ENCODE measurements at places on chromosomes 6 and 20. TPM values are rescaled to one million over a fixed set of nuclear protein-coding genes. Genes with fewer than 3 reads are reported as not detected.

DNA sequence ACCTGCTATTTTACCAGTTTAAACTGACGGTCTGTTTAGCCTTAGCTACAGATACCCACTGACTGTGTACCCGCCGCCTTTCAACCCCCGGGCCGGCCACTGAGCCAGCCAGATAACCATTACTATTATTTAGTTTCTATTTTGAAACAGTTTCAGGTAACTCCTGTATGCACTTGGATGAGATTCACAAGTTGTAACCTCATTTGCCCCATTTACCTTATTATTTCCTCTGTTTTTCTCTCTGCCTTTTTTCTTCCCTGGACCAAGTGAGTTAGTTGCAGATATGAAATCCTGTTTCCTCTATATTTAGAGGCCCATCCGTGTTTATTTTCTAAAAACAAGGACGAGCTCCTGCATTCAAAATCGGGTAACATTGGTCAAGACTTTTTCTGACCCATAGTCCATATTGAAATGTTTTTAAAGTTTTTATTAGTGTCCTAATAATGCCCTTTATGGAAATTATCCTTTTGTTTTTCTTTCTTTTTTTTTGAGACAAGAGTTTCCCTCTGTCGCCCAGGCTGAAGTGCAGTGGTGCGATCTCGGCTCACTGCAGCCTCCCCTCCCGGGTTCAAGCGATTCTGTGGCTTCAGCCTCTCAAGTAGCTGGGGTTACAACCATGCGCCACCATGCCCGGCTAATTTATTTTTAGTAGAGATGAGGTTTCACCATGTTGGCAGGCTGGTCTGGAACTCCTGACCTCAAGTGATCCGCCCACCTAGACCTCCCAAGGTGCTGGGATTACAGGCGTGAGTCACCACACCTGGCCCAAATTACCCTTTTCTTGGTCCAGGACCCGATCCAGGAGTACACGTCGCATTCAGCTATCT is 767 bp downstream of the AP5S1 start:
- no peak for DNase-seq

GRCh38 chr6:36759148-36759759 is 61.6 kb downstream of the RAB44 start:
- peak; percentile 95 for DNase-seq

DNA sequence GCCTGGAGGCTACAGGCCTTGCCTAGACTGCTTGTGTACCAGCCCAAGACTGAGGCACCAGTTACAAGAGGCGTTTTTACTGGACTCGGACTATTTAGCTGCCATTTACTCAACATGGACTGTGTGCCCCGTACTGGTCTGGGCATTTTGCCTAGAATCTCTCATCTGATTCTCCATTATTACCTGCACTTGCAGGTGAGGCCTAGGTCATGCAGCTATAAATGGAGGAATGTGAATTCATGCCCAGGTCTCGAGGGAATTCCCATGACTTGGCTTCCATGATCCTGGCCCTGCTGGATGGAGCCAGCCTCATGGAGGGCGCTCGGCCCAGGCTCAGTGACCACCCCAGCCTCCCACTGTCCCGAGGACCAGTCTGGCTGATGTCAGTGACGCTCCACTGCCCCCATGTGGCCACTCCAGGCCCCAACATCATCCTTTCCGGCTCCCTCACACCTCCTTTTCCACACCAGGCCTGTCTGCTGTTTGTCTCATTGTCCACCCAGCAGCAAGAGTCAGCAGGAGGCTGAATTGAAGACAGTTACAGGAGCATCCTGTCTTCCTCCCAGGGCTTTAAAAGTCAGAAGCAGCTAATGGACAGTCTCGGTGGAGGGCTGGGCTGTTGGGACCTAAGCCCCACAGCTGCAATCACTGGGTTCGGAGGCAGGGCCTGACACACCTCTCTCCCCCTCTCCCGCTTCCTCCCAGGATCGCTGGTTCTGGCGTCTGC is 8.7 kb downstream of the MMP24OS start:
- DNase-seq: peak; percentile 91

DNA sequence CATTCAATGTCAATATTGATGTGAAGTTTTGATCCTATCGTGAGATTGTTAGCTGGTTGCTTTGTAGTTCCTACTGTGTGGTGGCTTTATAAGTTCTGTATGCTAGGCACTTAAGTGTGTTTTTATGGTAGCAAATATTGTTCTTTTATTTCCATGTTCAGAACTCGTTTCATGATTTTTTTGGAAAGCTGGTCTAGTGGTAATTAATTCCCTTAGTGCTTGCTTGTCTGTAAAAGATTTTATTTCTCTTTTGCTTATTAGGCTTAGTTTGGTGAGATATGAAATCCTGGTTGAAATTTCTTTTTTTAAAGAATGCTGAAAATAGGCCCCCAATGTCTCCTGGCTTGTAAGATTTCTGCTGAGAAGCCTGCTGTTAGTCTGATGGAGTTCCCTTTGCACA is 27.8 kb upstream of the PLCB1 start:
- no peak for DNase-seq

- DNase-seq: no peak
These were observed 36.0 kb downstream of the ATXN1 start for GRCh38 chr6:16725145-16725864.

- DNase-seq: no peak
These were observed 94.6 kb downstream of the ADGB start for GRCh38 chr6:146693342-146693741.

- no peak for DNase-seq
These were observed 1.2 kb upstream of the HTR1B start for GRCh38 chr6:77464495-77464867.

CCN6 gene
- not detected for total RNA-seq

GRCh38 chr6:53373638-53374037 is 24.9 kb upstream of the ELOVL5 start:
- no peak for DNase-seq

GRCh38 chr20:38294076-38294591 is 9.8 kb upstream of the BPI start:
- no peak for DNase-seq

TNNC2 gene
- 0.60 TPM for total RNA-seq

DNA sequence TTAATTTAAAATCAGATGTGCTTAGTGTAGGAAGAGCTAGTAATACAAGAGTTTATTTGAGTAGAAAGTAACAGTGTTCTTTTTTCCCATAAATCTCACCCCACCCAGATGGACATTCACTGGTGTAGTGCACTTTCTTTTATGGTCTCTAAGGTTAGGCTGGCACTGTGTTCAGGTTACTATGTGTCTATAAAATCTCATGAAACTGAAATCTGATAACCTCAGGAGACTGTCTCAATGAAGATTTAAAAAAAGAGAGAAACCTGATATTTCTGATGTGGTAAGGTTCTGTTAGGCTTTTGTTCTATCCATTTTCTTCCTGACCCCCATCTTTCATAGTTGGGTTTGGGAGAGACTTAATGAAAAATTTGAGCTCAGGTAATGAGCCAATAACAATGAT is 101.2 kb upstream of the CLVS2 start:
- DNase-seq: no peak

LAMA4 gene
- total RNA-seq: 248 TPM

Data from posterior vena cava (tissue), 2 donors.